ENCODE measurements at places on chromosomes 3 and 15.

DNA sequence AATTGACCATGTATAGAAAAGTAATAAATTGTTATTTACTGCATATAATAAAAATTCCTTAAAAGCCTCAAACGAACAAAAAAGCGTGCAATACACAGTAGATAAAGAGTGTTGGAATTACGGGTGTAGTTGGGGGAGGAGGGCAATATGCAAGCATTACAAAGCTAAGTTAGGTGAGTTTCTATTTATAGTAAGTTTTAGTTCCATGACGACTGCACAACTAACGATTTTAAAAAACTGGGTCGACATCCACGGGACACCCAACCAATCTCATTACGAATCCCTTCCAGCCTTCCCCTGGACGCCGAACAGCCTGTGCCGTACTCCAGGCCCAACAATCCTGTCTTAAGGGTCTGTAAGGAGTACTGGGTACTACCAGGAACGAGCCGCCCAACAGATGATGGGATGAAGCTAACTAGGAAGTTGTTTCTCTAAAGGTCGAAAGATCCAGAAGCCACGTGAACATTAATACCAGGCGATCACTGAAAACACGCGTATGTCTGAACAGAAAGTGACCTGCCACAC is 677 bp downstream of the POLQ start:
- no peak for DNase-seq

DNA sequence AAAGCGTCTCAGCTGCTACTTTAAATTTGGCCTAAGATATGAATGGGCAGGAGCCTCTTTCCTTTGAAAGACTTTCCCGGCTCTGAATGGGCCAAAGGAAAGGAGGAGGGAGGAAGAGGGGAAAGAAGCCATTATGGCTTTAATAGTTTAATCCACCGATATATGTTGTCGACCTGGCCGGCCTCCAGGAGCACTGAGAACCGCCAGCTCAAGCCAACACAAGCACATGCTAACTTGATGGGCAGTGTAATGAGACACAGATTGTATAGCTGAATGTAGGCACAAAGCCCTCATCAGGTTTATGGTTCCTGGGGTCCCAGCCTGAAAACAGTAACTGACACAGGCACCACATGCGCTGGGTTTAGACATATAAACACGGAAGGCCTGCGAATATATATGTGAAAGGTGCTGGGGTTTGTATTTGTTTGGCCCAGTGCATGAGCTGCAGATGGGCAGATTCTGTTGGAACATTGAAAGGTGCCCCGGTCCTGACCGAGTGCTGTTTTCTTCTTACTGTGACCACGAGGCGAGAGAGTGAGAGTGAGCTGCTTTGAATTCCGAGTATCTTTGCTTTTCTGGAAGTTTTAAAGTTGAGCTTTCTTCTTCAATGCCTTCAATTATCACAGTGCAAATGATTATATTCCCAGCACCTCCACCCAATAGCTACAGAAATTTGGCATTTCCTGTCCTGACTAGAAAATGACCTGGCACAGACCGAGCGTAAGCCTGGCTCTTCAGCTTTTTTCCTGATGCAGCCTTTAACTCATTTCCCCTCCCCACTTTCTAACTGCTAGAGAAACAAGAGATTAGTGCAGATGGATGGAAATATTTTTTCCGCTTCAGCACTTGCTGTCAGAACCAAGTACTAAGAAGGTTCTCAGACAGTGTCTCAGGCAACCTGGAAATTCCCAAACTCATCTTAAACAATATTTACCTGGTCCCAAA is 267.3 kb downstream of the RORA start:
- DNase-seq = no peak

DNA sequence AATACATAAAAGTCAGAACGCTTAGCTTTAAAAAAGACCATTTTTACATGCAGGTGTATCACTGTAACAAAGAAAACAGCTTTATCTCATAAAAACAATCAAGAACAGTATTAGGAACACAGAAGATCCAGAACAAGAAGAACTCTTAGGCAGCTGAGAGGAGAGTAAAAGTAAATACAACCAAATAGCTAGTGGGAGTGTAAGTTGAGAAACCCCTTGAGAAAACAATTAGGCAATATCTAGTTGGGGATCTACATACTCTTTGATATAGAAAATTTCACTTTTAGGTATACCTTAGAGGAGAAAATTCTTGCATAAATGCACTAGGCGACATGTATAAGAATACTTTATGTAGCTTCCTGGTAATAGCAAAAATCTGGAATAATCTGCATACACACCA is 7.5 kb downstream of the TMF1 start:
- DNase-seq = no peak

DNA sequence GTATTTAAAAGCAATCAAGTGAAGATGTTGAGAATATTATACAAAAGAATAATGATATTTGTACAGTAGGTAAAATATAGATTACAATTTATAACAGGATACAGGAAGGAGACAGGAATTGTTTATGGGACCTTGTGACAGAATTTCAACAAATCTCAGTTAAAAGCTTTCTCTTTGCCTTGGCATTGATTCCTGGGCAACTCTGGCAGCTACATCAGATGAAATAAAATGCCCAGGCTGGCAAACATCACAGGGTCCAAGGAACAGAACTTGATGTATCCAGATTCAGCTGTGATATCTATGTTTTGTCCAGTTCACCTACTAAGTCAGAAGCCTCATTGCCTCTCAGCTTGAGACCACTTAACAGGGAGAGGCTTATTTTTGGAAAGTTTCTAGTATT is 473.1 kb downstream of the MCTP2 start:
- DNase-seq = no peak

- DNase-seq = no peak
Measured at GRCh38 chr3:25094932-25095685, 333.0 kb upstream of the RARB start.
